ENCODE measurements at places on chromosomes 4 and X.
A peak's percentile ranks its signal among the peaks of the same experiment; 100 is the strongest.

DNA sequence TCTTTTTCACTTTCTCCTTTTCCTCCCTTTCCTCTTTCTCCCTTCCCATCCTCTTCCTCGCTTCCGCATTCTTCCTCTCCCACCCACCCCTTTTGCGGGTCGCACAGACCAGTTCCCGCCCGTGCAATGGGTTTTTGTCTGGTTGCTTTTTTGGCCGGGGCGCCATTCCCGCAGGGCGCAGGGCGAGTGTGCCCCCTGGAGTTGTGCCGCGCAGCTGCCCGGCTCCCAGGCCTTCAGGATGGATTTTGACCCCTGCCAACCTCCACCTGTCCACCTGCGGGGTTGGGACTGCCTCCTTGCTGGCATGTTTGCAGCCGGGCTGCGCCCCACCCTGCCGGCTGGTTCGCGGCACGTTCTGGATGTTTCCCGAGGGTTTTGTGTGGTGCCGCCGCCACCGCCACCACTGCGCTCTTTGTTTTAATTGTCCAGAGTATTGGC lies 578 bp upstream of the SEL1L3 start:
- no peak for DNase-seq

- DNase-seq, result no peak
Observed at GRCh38 chr4:121390335-121390734, 9.5 kb upstream of the QRFPR start.

- no peak for DNase-seq
Observed at GRCh38 chrX:19758539-19758938, 128.9 kb downstream of the SH3KBP1 start.

DNA sequence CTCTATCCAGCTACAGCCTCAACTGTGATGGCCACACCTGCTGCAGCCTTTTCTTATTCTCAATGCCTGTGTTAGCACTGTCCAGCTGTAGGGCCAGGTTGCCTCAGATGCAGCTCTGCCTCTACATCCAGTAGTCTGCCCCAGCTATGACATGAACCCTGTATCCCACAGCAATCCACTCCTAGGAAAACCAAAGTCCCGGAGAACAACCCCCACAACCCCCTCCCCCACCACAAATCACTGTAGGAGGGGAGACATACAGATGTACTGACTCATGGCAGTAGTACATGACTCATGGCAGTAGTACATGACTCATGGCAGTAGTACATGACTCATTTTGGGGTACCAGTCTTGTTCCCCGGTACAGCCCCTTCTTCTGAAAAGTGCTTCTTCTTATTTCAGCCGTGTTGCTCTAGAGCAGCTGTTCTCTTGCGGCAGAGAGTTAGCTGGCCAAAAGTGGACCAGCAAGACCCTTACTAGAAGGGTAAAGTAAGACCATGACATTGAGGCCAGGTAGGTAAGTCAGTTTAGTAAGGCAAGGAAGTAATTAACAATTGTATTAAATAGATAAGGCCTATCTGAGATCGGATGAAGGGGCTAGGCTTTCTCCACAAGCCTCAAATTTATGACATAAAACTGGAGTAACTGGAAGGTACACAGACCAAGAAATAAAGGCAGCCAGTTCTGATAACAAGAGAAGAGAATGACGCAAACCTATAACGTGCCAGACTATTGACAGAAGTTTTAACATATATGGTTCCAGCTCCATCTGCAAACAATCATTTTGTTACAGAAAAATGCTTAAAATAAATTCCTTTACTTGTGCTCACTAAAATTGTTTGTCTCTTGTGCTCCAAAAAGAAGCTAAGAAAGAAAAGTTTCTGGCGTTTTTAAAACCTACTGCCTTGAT lies 221.4 kb downstream of the TACR3 start:
- peak; percentile 49 for DNase-seq

GRCh38 chrX:12390301-12390700 lies 252.0 kb downstream of the FRMPD4 start:
- DNase-seq, result no peak

DNA sequence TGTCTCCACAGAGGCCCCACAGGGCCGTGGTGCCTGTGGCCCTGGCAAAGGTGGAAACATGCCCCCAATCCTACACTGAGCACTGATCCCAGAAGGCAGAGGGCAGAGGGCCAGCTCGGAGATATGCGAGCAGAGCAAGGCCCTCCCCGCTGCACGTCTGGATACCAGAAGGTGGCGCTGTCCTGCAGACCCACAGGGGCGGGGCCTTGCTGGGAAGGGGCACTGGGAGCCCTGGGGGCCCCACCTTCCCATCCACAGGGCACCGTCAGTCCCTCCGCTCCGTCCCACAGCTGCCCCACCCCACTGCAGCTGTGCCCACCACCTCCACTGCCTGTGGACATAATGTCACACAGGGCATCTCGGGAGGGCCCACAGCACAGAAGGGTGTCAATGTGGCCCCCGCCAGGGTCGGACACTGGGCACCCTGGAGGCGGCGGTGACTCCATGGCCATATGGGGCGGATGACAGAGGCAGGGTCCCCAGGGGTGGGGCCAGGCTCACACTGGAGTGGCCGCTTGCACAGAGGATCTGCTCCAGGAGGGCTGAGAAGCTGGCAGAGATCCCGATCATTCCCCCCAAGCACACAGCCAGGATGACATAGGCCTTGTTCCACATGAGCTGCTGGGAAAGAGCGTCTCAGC lies 4.8 kb downstream of the SLC49A3 start:
- DNase-seq, result peak; percentile 79

DNA sequence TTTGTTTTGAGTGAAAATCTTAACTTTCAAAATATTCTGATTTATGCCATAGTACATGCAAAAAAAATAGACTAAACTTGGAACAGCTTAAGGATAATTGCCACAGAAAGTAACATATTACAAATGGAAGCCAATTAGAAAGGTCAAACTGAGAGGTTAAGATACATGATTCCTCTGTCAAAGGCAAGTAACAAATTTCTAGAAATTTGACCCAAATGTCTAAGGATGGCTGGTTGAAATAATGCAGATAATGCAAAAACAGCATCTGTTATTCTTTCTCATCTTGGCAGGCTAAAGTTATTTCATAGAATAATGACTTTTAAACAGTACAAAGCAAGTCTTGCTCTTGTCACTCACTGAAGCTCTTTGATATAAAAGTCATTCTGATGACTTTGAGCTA lies 10.5 kb downstream of the FGF5 start:
- no peak for DNase-seq

DNA sequence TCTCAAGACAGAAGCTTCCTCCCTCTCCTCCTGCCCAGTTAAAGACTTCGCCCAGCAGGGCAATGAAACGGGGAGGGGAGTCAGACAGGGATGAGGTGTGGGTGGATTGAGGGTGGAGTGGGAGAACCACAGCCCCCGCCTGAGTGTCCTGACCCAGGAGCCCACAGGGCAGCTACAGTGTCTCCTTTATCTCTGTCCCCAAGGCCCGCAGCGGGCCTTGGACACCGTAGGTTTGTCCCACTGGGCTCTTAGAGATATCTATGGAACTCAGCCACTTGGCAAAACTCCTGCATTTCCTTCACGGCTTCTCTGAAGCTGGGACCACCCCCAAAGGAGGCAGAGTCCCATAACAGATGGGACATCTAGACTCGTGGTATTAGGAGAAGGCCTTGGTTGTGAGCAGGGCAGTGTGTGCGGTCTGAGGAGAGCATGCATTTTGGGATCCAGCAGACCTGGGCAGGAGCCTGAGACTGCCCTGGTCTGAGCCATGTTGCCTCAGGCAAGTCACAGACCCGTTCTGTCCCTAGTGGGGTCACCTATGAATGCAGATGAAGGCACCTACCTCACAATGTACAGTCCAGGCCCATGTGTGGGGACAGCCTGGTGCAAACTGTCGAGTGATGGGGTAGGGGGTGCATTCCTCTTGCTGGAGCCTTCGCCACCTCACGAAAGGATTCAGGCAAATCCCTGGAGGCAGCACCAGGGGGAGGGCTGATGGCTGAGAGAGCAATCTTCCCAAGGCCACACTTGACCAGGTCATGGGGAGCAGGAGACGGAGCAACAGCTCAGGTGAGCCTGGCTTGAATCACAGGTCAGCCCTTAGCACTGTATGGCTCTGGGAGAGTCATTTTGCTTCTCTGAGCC lies 225.7 kb upstream of the PSAPL1 start:
- no peak for DNase-seq

GRCh38 chr4:6206771-6207290 lies 6.5 kb upstream of the JAKMIP1 start:
- no peak for DNase-seq

DNA sequence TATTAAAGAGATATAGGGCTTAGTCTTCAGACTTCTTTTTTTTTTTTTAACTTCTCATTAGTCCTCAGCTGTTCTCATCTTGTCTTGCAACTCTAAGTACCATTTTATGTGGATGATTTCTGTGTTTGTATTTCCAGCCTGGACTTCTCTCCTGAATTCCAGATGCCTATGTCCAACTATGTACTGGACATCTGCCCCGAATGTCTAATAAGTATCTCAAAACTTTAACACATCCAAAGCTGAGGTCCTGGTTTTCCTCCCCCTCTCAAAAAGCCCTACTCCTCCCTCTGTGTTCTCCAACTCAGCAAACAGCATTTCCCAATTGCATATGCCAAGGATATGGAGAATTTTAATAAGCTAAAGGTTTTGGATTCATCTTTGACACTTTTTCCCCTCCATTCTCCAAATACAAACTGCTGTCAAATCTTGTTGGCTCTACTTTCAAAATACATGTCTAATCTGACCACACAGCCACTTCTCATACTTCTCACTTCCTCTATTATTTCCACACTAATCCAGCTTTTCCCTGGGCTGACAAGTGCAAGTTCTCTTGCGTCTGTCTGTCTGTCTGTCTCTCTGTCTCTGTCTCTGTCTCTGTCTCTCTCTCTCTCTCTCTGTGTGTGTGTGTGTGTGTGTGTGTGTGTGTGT lies 79.8 kb downstream of the CLCN5 start:
- peak; percentile 44 for DNase-seq

DNA sequence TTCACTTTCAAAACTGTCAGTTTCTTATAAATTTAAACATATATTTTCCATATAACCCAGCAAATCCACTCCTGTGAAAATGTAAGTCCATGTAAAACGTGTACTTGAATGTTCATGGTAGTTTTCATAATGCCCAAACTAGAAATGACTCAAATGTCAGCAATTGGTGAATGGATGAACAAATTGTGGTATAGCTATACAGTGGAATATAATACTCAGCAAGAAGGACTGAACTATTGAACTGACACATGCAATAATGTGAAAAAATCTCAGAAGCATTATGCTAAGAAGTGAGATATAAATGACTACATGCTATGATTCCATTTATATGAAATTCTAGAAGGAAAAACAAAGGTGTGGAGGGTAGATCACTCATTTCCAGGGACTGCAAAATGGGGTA lies 52.2 kb downstream of the USP53 start:
- DNase-seq, result no peak

DNA sequence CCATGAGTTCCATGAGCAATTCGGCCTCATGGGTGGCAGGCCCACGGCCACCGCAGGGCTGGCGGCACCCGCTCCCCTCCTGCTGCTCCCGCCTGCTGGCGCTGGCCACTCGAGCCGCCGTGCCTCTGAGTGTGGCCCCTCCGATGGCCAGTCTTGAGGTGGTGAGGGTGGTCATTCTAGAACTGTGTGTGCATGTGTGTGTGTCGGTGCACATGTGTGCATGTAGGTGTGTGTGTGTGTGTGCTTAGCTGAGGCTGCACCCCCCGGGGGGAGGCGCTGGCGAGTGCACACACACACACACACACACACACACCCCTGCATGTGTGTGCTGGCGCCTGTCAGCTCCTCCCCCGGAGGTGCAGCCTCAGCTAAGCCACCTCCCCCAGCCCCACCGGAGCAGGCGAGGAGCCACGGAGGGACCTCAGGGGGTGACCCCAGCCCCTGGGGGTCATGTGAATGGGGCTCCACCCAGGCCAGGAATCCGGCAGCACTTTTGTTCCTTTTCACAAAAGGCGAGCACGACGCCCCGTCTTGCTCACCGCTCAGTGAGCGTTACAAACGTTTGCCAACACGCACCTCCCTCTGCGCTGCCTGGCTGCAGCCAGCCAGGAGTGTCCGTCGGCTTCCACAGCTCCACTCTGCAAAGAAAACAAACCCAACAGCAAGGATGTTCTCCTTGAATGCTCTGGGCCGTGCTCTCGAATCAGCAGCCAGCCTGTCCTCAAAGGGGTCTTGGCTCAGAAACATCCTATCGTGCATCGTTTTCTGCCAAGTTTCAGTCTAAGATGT lies 29.9 kb downstream of the FGFRL1 start:
- peak; percentile 65 for DNase-seq

GRCh38 chr4:52665592-52665991 lies 6.5 kb upstream of the USP46 start:
- no peak for DNase-seq

GRCh38 chrX:10981506-10981905 lies 129.6 kb upstream of the HCCS start:
- DNase-seq, result no peak

GRCh38 chr4:148735432-148736155 lies 293.4 kb upstream of the NR3C2 start:
- DNase-seq, result no peak

GRCh38 chrX:73214426-73215094 lies at the start of gene NAP1L2:
NAP1L2 (minus strand) TSS chrX:73214851; CDS start chrX:73214492, 359 bp downstream.
- DNase-seq, result peak; percentile 25

GRCh38 chr4:8719421-8719820 lies 126.9 kb downstream of the CPZ start:
- no peak for DNase-seq

DNA sequence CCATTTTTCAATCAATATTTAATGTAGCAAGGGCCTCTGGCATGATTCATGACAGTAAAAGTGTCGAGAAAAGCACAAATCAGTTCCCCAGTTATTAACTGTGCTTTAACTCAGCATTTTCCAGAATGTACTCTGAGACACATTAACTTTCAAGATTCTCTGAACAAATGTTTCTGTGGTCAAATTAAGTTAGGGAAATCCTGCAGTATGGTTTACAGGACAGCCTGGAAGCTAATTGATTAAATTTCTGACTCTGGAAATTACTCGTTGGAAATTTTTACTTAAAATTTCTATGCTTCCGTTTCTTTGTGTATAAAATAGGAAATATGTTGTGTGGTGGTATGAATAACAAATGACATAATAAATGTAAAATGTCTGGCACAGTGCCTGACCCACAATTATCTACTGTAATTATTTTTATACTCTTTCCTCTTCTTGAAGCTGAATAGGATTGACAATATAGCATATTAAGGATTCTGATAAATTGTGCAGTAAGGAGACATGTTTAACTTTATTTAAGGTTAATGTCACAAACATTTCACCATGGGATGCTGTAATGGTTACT lies 33.7 kb downstream of the STK32B start:
- peak; percentile 14 for DNase-seq
